Stimulated activated CD8-positive, alpha-beta memory T cell treated with anti-CD3 and anti-CD28 coated beads, Interleukin-2, amount 100 ng/mL, for 1 hour (primary cell): ENCODE measurements at places on chromosomes 2 and 18.

DNA sequence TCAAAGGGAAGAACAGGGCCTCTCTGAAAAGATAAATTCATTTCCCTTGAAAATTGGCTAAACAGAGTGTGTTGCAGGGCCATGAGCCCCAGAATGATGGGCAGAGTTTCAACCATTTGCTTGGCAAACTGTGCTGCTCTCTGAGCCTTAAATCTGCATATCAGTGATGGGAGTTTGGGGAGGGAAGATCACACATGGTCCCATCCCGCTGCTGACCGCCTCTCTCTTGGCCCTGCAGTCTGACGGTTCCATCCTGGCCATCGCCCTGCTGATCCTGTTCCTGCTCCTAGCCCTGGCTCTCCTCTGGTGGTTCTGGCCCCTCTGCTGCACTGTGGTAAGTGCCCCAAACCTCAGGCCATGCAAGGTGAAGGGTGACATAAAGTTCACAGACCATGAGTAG, 139.0 kb downstream of the ANTXR1 start:
- no peak for DNase-seq

DNA sequence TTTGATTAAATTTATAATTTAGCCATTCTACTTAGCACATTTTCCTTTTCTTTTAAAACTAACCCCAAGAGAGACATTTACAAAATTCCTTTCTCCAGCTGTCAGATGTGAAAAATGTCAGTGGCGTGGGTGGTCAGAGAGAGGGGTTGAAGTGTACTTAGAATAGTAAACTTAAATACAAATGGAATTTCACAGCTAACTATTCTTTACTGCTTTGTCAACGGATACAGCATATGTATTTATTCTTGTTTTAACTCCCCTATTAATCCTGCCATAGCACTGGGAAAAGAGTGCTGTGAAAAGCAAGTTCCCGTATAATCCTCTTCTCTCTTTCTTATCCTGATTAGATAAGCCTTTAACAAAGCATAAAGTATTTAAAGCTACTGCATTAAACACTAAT, 191.4 kb upstream of the CHAC2 start:
- no peak for DNase-seq

DNA sequence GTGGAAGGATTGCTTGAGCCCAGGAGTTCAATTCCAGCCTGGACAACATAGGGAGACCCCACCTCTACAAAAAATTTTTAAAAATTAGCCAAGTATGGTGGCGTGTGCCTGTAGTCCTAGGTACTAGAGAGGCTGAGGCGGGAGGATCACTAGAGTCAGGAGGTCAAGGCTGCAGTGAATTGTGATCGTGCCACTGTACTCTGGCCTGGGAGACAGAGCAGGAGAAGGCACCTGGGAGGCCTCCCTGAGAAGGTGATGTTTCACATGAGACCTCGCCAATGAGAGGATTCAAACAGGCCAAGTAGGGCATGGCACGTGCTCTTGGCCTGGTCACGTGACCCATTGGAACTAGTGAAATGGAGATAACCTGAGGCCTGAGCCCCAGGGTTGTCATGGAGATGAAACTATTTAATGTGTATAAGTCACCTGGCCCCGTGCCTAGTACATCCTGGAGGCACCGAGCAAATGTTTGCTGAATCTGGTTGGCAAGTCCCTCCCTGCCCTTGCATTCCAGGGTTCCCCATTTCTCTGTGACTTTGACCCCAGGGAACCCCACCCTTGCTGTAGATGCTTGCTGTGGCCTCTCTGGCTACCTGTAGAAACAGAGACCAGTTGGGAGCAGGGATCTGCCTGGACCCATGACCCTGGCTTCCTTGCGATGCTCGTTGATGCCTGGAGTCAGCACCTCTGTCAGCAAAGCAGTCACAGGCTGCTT, 26.1 kb upstream of the ROCK2 start:
- no peak for DNase-seq

DNA sequence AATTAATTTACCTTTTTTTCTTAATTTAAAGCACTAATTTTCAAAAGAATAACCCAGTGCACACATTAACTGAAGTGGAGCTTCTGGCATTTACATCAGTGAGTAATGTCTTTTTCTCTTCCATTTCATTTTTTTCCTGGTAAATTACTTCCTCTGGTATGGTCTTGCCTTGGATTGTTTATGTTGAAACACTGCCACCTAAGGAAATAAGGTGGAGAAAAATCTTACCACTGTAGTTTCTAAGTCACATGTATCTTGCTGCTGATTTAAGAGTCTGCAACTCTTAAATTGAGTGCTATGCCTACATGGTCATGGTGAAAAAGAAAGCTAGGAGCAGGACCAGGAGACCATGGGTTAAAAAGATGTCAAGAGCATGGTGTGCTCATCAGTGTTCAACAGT, 51.0 kb downstream of the TTC27 start:
- DNase-seq = no peak

DNA sequence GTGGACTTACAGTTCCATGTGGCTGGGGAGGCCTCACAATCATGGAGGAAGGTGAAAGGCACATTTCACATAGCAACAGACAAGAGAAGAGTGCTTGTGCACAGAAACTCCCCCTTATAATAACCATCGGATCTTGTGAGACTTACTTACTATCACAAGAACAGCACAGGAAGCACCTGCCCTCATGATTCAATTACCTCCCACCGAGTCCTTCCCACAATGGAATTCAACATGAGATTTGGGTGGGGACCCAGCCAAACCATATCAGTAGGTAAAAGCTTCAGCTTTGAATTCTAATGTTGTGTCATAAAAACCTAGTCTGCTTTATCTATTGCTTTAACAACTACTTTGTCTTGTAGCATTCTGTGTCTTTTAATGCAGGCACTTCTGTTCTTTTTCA, 140.4 kb upstream of the PIK3C3 start:
- DNase-seq = no peak

GRCh38 chr2:195537811-195538210, 119.2 kb upstream of the SLC39A10 start:
- no peak for DNase-seq

DNA sequence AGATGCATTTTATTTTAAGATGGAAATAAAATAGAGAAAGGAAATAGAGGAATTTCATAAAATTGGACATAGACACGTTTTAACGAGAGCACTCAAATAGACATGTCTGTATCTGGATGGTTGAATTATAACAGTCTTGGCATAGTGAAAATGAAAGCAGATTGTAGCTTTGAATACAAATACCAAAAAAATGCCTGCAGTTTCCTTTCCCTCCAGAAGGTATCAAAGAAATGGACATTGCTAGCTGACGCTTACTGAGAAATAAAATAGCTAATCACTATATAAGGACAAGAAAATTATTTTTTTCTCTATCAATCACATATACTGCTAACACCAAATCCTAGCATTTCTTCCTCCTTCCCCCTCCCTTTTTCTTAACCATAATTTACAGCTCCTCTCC, 11.4 kb upstream of the MAPRE2 start:
- DNase-seq = no peak

DNA sequence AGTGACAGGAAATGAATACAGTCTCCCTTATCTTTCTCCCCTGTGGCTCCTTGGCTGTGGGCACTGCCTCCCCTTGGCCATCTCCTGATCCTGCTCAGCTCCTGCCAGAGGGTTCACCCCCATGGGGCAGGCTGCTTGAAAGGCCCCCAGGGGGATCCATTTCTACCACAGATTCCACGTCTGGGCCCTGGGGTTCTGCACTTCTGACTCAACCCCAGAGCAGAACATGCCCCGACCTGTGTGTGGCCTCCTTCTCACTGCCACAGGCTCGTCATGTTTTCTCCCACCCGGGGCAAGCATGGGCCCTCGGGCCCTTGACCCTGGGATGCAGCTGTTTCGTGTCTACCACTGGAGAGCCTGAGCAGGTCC, 122.2 kb downstream of the ACKR3 start:
- no peak for DNase-seq

- no peak for DNase-seq
These were observed 23.2 kb upstream of the KDM3A start for GRCh38 chr2:86417961-86418360.

GRCh38 chr18:53567929-53568574, 656.4 kb downstream of the MBD2 start:
- no peak for DNase-seq

GRCh38 chr18:10322435-10322834, 132.0 kb upstream of the APCDD1 start:
- DNase-seq = no peak

DNA sequence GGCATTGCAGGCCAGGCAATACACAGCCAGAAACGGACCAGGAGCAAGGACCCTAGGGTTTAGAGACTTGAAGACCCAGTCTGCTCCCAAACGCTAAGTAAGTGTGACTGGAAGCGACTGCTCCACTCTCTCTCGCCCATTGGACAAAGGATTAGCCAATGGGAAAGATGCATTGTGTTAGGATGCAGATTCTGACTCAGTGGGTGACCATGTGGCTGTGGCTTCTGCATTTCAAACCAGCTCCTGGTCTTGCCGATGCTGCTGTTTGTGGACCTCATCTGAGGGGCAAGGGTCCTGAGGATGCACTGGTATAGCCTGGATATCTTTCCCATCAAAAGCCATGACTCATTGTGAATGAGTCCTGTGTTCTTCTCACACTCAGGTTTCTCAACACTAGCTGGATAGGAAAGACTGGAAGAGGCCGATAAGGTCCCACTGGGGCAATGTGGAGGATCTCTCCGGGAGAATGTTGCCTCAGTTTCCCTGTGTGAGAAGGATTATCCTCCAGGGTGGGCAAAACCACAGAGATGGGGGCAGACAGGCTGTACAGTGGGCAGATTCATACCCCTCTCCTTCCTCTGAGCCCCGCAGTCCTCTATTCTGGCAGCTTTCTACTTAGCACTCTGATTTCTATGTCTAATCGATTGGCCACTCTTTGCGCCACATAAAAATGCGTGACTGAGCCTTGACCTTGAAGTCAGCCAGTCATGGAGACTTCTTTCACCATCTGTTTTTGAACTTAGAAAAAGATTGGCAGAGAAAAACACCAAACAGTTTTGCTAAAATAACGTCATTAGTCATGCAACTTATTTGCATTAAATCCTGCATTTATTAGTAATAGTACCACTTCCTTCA, 257.1 kb downstream of the PRKCE start:
- no peak for DNase-seq

DNA sequence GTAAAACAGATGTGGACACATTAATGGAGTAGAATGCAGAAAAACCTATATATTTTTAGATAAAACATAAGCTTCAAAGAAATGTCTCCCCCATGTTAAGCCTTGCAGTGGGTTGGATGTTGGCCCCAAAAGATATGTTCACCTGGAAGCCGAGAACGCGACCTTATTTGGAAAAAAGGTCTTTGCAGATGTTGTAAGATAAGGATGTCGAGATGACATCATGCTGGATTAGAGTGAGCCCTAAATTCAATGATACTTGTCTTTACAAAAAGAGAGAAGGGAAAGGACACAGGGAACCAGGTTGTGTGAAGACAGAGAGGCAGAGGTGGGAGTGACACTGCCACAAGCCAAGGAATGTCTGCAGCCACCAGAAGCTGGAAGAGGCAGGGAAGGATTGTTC, 3.1 kb upstream of the NCK2 start:
- no peak for DNase-seq

GRCh38 chr2:39491653-39492052, 54.6 kb upstream of the MAP4K3 start:
- no peak for DNase-seq

GRCh38 chr2:55311444-55311870, 42.4 kb upstream of the MTIF2 start:
- no peak for DNase-seq

- no peak for DNase-seq
These were observed 317.5 kb downstream of the TMX3 start for GRCh38 chr18:68397241-68398035.

DNA sequence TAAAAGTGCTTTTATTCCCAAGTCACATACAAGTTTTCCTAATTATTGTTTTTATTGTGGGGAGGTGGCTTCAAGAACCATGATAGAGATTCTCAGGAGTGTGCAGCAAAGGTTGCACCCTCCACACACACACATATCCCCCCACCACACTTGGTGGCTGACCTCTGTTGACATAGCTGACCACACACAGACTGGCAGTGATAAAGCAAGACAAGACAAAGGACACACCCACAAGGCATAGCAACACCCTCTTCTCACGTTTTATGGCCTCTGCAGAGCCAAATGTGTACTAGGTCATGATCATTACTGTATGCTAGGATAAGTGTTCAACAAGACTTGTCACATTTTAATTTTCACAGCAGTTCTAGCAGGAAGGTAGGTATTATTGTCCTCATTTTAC, 143.0 kb upstream of the EPC2 start:
- DNase-seq = no peak

- no peak for DNase-seq
These were observed 116.5 kb upstream of the SERTAD2 start for GRCh38 chr2:64770137-64770780.

- DNase-seq = no peak
These were observed 25.5 kb downstream of the RMC1 start for GRCh38 chr18:23528580-23529472.

DNA sequence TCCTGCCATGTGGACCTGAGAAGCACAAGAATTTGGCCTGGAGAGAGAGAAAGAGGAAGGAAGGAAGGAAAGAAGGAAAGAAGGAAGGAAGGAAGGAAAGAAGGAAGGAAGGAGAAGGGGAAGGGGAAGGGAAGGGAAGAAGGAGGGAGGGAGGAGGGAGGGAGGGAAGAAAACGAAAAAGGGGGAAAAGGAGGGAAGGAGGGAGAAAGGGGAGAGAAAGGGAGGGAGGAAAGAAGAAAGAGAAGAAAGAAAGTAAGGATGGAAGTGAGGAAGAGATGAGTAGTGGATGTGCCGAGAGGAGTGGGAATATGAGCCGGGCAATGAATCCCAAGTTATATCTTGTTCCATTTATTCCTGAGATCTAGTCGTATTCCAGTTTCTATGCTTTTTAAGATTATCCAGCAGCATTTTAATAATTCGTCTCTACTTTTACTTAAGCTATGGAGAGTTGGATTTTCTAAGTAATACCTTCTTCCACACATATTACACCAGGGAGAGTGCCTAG, 247.8 kb downstream of the TDRD15 start:
- DNase-seq = no peak

- no peak for DNase-seq
These were observed 32.4 kb downstream of the TTLL4 start for GRCh38 chr2:218743068-218743467.

GRCh38 chr2:172103471-172104272, 972 bp upstream of the DLX2 start:
- no peak for DNase-seq

DNA sequence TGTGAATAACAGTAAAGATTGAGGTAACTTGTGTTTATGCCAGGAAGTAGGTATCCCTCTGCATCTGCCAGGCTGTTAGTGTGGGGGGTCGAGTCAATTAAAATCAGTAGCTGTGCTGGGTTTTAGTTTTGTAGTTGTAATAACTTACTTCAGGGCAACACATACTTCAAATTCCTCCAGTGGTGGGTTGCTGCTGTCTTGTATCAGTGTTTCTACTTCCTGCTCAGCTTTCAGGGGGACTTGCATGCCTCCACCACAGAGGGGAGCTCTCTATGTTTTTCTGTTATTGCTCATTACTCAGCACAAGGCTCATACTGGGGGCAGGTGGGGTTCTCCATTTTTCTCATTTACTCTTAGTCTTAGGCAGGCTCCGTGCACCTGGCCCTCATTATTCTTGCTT, 136.8 kb downstream of the CAPN13 start:
- DNase-seq = no peak

GRCh38 chr2:241870611-241871537, 1.3 kb downstream of the RTP5 start:
- no peak for DNase-seq
